ENCODE measurements at places on chromosomes 7 and 10.

DNA sequence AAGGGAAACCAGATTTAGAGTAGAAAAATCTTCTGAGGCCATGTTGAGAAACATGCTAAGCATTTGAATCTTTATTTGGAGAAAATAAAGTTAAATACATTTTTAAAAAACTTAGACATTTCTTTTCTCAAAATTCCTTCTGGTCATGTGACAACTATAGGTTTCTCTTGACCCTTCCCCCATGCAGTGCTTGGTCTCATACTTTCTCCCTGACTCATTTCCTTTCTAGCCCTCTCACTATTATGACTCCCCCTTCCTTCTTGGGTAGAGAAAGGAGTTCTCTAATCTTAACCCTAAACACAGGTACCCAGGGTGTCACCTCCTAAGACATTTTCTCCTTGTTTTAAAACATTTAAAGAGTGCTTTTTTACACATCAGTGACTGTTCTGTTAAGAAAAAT, 179.5 kb upstream of the TMEM106B start:
- peak; percentile 63 for DNase-seq

DNA sequence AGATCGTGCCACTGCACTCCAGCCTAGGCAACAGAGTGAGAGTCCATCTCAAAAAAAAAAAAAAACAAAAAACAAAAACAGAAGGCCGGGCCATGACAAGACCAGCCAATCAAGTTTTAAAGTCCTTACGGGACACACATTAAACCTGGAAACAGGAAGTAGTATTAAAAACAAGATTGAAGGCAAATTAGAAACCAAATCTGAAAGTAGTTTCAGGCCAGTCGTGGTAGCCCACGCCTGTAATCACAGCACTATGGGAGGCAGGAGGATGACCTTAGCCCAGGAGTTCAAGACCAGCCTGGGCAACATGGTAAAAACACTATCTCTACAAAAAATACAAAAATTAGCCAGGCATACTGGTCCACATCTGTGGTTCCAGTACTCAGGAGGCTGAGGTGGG, 18.1 kb downstream of the PSAP start:
- no peak for DNase-seq

- no peak for DNase-seq
Observed at GRCh38 chr10:132652446-132652845, 114.9 kb downstream of the INPP5A start.

GRCh38 chr7:16670021-16670420, 24.0 kb downstream of the BZW2 start:
- peak; percentile 64 for DNase-seq

GRCh38 chr10:89454561-89455347, 40.4 kb downstream of the IFIT5 start:
- DNase-seq: no peak

- DNase-seq: no peak
Observed at GRCh38 chr10:128498746-128499145, 372.5 kb upstream of the MKI67 start.

- DNase-seq: no peak
Observed at GRCh38 chr10:89700923-89701241, 508 bp upstream of the KIF20B start.

DNA sequence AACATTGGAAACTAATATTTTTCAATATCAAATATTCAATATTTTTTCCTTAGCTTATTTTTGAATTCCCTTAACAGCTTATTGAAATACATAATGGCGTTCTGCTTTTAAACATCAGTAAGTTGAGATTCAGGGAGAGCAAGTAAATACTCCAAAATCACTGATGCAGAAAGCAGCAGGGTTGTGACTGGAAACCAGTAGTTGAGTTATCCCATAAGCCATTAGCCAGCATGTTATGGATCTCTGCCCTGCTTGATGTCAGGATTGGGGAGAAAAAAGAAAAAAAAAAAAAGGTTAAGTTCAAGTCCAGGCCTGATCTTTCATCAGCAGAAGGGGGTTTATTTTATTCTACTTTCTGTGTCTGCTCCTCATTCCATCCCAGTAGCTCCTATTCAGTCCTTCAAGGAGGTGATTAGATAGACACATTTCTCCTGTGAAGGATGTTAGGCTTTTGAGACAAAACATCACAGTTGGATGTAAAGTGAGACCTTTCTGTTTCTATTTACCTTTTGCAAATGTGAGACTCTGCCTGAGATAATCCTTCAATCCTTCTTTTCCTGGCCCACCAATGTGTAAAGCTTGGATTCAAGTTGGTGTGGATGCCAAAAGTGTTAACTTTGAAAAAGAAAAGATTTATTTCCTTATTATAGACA, 110.9 kb upstream of the HDAC9 start:
- no peak for DNase-seq

GRCh38 chr10:111275091-111275490, 198.3 kb downstream of the ADRA2A start:
- no peak for DNase-seq

DNA sequence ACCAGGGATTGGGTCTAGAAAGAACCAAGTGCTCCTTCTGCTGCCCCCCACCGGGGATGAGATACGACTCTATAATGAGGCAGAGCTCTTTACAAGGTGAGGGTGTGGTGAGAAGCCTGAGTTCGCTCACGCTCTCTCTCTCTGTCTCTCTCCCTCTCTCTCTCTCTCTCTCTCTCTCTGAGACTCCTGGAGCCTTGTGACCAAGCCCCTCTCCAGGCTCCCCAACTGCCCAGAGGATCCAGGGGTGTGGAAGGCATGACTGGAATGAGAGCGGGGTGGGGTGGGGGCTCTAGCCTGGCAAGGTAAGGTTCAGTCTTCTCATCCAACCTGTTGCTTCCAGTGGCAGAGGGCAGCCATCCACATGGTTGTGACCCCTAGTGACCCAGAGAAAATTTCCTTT, 3.1 kb upstream of the PTF1A start:
- DNase-seq: no peak

DNA sequence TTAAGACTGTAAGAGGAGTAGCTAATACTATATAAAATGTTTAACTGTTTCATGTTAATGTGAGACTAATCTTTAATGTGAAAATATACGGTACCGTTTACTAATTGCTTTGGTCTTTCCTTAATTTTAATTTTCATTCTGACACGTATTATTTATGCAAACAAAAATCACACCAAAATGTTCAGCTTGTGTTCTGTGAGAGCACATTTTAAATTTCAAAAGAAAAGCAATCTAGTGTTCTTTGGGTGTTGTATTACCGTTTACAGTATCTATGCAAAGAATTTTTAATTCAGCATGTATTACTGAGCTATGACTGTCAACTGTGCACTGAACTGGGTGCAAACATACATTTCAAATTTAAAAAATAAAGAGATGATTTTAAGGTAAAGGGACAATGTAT, 2.2 kb downstream of the WNT16 start:
- no peak for DNase-seq

DNA sequence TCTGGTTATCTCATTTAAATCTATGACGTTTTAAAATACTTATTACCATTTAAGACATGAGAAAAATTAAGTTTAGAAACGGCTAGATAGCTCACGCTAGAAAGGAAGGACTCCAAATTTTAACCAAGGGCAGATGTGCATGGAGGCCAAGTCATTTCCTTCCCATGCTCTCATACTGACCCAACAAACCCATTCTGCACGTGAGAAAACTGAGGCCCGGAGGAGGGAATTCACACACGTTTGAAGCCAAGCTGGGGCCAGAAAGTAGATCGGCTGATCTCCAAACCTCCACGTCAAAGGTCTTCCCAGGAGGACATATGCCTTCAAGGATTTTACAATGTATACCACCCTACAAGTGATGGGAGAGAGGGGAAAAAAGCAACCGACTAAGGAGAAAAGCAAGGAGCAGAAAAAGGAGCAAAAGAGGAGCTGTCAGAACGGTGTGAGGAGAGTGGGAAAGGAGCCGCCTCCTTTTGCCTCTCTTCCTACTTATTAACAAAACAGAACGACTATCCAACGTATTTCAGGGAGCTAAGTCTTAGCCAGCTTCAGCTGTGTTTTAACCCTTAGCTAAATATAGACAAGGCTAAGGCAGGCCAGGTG, 645 bp upstream of the SIRT1 start:
- no peak for DNase-seq

- DNase-seq: no peak
Observed at GRCh38 chr10:21522631-21523406, 2.7 kb downstream of the SKIDA1 start.

DNA sequence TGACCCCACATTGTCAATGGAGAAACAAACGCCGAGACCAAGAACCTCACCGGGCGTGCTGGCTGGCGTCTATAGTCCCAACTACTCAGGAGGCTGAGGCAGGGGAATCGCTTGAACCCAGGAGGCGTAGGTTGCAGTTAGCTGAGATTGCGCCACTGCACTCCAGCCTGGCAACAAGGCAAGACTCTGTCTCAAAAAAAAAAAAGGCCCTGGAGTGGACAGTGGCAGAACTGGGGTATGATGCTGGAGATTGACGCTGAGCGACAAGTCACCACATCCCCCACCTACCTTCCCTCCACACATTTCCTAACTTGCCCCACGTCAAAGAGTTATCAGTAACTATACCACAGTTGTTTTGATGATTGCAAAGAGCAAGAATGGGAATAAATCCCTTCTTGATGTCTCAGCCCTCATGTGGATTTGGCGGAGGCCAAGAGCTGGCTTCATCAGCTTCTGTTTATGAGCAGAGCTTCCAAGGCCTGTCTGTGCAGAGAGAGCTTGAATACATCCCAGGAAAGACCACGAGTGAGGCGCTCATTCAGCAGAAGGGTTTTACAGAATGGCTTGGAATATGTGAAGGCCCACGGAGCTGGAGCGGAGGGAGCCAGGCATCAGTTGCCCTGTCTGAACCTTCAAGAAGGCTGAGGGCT, 28.0 kb upstream of the TNS3 start:
- no peak for DNase-seq

GRCh38 chr10:29473087-29473356, 161.7 kb downstream of the SVIL start:
- DNase-seq: no peak
